ENCODE measurements at places on chromosomes 3 and 15.
A peak's percentile ranks its signal among the peaks of the same experiment; 100 is the strongest.

DNA sequence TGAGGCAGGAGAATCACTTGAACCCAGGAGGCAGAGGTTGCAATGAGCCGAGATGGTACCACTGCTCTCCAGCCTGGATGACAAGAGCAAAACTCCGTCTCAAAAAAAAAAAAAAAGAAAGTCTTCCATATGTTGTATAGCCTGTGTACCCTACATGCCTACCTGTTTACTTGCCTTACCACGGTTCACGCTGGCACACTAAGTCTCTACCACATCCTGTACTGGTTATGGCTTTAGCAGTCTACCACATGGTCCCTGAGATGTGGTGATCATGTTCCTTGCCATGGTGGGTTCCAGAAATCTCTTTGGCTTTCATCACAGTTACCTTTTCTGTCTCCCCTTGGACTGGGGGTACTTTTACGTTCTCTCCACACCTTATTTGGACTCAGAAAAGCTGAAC, 63.8 kb upstream of the TBC1D5 start:
- H3K27me3 ChIP-seq, result no peaks in the 10 kb centered on the region
- H3K27ac ChIP-seq, result no peak overlapping the region
- H3K4me3 ChIP-seq, result no peak overlapping the region
- DNase-seq, result no peak
- no peaks in the 10 kb centered on the region for H3K36me3 ChIP-seq
- no peaks in the 10 kb centered on the region for H3K4me1 ChIP-seq

DNA sequence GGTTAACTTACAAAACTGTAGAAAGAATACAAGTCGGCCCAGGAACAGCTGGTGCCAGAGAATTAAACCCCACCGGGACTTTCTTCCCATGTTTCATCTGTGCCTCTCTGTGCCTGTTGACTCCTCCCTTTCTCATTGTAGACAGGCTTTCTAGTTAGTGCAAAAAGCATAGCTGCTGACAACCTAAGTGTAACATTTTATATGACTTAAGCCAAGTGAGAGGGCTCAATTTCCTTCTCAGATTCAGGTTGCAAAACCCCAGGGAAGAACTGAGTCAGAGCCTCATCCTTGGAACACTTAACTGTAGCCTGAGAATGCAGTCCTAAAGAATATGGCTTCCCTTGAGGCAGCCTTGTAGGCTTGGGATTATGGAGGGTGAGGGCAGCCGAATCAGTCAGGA, 302.5 kb upstream of the AZI2 start:
- H3K27ac ChIP-seq, result no peak overlapping the region
- H3K4me1 ChIP-seq, result no peaks in the 10 kb centered on the region
- H3K36me3 ChIP-seq, result no peaks in the 10 kb centered on the region
- H3K4me3 ChIP-seq, result no peak overlapping the region
- no peak for DNase-seq

GRCh38 chr3:188390775-188391443, 237.0 kb downstream of the LPP start:
- DNase-seq, result no peak
- H3K4me3 ChIP-seq, result no peak overlapping the region
- no peaks in the 10 kb centered on the region for H3K36me3 ChIP-seq
- H3K27ac ChIP-seq, result peak overlapping the region; percentile 20
- H3K27me3 ChIP-seq, result no peaks in the 10 kb centered on the region

GRCh38 chr3:139659511-139659910, 18.3 kb downstream of the NMNAT3 start:
- no peak overlapping the region for H3K27ac ChIP-seq
- no peak for DNase-seq
- no peaks in the 10 kb centered on the region for H3K4me1 ChIP-seq

DNA sequence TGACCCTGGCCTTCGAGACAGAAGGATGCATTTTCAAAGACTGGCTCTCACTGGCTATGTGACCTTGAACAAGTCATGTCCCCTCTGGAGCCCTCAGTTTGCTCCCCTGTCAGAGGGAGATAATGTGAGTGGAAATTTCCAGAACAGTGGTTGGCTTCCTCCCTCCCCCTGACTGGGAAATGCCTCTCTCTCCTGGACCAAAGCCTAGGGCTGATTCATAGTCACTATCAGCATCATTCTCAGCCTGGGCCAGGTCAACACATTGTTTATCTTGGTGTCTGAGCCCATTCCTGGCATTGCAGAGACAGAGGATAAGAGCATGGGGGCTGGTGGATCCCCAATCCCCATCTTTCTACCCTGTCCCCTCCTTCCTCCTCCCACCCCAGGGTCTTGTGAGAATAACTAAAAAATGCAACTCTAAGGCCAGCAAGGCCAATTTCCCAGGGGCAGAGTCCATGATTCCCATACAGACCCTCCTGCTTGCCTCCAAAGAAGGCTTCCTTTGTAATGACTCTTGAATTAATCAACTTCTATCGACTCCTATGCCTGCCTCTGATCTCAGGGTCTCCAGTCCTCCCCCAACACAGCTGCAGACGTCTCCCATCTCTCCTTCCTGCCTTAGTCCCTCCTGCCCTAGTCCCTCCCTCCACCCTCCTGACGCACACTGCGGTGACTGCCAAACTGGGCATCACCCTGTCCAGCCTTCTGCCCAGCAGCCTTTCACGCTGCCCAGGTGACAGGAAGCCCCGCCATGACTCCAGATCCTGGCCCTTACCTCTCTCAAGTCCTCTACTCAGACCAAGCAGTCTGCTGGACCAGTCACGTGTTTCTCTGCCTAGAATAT, 35.4 kb upstream of the CORO2B start:
- H3K36me3 ChIP-seq, result no peaks in the 10 kb centered on the region
- H3K4me3 ChIP-seq, result no peak overlapping the region
- H3K27me3 ChIP-seq, result no peaks in the 10 kb centered on the region
- peak; percentile 86 for DNase-seq
- peak overlapping the region; percentile 50 for H3K27ac ChIP-seq

DNA sequence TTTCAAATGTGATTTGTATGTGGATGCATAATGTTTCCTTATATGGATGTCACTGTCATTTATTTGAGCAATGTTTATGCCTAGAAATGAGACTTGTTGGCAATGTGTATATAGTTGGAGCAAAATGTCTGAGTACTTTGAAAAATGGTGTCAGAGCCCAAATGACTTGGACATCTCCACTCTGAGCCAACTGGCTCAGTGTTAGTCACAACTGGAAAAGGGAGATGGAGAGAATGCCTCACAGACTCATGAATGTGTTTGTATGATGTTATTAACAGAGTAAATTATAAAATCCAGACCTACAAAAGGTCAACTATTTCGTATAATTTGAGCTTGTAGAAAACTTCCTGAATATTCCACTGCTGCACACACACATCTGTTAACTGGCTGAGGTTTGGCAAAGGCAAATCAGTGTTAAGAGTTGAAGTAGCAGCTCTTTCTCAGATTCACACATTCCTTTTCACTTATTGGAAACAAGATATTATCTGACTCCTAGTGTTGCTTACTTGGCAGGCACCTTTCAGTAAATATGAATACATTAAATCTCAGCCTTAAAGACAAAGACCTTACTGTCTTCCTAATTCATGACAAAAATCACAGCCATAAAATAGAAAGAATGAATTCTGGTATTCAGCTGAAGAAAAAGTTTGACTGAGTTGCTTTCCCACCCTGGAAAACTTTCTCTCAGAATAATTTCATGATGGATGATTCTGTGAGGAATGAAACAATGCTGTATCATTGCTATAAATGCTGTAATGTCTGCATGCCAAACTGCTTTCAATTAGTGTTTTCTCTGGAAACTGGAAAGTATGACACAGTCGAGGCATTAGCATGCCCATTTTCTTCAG, 27.0 kb downstream of the ADIPOQ start:
- no peak for DNase-seq
- no peak overlapping the region for H3K27ac ChIP-seq
- no peaks in the 10 kb centered on the region for H3K36me3 ChIP-seq
- H3K4me3 ChIP-seq, result no peak overlapping the region

DNA sequence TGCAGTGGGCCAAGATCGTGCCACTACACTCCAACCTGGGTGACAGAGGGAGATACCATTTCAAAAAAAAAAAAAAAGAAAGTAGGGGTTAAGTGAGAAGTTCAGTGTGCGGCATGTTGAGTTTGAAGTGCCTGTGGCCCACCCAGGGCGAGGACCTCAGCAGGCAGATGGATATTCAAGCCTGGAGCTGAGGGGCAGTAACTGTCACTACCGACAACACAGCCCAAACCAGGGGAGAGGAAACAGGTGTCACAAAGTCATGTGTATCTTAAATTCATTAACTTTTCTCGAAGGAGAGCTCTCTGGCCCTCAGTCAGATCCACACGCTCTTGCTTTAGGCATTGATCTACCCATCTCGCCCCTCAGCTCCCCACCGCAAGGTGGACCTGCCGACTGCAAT, 45.3 kb downstream of the FEM1B start:
- no peaks in the 10 kb centered on the region for H3K27me3 ChIP-seq
- DNase-seq, result no peak
- no peak overlapping the region for H3K4me3 ChIP-seq
- no peaks in the 10 kb centered on the region for H3K4me1 ChIP-seq
- no peak overlapping the region for H3K27ac ChIP-seq
- H3K36me3 ChIP-seq, result no peaks in the 10 kb centered on the region

DNA sequence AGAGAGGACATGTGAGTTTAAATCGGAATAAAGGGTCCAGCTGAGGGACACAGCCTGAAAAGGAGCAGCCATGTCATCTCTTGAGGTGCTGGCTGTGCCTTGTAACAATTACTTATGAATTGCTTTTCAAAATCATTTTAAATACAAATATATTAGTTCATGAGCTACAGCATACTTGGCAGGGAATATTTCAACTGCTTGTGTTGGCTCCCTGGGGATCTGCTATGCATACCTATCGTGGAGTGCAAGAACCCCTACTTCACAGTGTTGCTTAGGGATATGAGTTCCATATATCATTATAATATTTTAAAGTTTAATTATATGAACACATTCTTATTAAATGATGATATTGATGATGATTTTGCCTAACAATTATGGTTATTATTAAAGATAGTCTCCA, 19.1 kb upstream of the P2RY14 start:
- H3K27ac ChIP-seq, result no peak overlapping the region
- no peak overlapping the region for H3K4me3 ChIP-seq
- H3K4me1 ChIP-seq, result no peaks in the 10 kb centered on the region
- H3K36me3 ChIP-seq, result no peaks in the 10 kb centered on the region
- H3K27me3 ChIP-seq, result no peaks in the 10 kb centered on the region

- peaks cover 8% of the 10 kb centered on the region for H3K4me1 ChIP-seq
- no peaks in the 10 kb centered on the region for H3K36me3 ChIP-seq
- H3K27me3 ChIP-seq, result no peaks in the 10 kb centered on the region
- no peak overlapping the region for H3K4me3 ChIP-seq
These were observed 1.7 kb downstream of the BUB1B start for GRCh38 chr15:40162552-40162951.

DNA sequence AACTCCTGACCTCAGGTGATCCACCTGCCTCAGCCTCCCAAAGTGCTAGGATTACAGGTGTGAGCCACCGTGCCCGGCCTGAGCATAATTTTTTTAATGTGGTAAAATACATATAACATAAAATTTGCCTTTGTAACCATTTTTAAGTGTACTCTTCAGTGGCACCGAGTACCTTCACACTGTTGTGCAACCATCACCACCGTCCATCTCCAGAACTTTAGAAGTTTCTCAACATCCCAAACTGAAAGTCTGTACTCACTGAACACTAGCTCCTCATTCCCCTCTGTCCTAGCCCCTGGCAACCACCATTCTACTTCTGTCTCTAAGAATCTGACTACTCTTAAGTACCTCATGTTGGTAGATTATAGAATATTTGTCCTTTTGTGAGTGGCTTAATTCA, 35.2 kb downstream of the LRIG1 start:
- no peak overlapping the region for H3K27ac ChIP-seq
- H3K36me3 ChIP-seq, result peaks cover 14% of the 10 kb centered on the region
- DNase-seq, result no peak
- no peak overlapping the region for H3K4me3 ChIP-seq
- peaks cover 54% of the 10 kb centered on the region for H3K4me1 ChIP-seq

GRCh38 chr3:139339219-139339906, 4.5 kb upstream of the MRPS22 start:
- H3K27ac ChIP-seq, result no peak overlapping the region
- no peak for DNase-seq
- H3K4me1 ChIP-seq, result no peaks in the 10 kb centered on the region
- H3K36me3 ChIP-seq, result no peaks in the 10 kb centered on the region
- H3K27me3 ChIP-seq, result peaks cover 3% of the 10 kb centered on the region
